ENCODE measurements at places on chromosomes 6 and 20.

DNA sequence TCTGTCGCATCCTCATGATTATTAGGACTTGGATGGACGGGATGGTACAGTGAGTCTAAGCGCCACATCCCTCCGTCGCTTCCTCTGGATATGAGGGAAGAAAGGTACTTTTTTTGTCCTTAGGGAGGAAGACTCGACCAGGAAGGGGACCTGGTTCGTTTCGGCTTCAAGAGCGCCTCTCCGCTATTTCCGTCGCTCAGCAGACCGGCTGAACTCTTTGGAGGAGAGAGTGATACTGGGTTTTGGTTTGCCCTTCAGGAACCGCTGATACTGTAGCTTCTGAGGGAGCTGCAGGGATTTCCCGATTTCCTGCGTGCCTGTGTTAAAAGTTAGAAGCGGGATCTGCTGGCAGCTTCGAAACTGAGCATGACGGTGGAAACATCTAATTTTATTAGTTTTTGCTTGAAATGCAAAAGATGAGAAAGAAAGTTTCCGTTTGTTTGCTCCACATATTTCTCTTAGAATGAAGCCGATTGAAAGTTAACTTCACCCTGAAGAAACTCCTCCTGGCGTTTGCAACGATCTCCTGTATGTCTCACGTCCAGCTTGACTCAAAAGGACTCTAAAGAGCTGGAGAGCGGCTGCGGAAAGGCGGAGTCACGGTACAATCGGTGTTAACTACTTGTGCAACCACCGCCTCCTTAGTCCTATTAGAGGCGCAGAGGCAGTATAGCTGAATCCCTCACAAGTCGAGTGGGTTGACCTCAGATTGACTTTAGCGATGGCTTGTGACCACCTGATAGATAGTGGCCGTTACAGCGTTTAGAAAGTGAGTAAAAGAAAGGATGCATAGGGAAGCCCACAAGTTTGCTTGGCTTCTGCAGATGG lies 129.4 kb downstream of the TRIM27 start:
- DNase-seq: no peak

GRCh38 chr6:52577022-52577777 lies at the start of gene TRAM2:
Gene TRAM2, minus strand, starts transcription at chr6:52577060. Its CDS starts 145 bp downstream, at chr6:52576915.
- no peak for DNase-seq

GRCh38 chr20:64233725-64234124 lies 21.8 kb upstream of the PCMTD2 start:
- no peak for DNase-seq

DNA sequence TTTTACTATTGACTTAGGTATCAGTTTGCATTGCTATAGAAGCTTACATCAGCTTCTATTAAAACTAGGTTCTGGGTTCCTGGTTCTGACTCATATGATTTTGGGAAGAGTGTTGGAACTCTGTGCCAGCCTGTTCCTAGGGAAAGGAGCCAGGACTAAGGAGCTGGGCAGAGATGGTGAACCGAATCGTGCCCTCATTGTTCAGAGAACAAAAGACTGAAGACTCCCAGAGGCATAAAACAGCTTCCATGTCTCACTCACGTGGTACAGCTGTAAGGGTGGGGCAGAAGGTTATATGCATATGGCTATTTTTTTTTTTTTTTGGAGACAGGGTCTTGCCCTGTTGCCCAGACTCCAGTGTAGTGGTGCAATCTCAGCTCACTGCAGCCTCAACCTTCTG lies 89.1 kb upstream of the THBS2 start:
- DNase-seq: no peak

DNA sequence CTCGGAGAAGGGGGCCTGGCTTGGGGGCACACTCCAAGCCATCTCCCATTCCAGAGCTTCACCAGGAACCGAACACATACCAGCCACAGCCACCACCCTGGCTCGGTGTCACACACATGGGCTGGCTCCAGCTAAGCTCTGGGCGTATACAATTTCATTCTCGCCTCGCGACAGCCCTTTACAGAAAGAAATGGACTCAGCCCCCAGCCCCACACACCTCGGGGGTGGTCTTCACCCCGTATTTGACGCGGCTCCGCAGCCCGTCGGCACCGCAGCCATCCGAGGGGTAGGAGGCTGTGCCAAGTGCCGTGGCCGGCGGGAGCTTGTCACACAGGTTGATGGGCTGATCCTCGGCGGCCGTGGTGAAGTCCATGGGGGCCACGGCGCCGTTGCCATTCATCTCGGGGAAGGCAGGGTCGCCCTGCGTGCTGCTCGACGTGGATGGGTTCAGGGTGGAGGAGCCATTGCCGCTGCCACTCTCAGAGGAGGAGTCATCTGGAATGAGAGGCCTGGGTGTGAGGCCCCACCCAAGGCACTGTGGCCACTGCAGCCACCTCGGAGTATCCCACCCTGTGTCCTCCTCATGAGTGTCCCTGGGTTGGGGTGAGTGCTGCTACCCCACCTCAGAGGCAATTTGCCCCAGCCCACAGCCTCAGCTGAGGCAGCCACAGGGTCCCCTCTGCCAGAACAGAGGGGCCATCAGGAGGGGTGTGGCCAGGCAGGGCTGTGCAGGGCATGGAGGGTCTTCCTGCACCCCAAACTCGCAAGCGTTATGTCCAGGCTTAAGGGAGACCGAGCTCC lies 98.0 kb downstream of the ASXL1 start:
- DNase-seq: no peak

- DNase-seq: no peak
Observed at GRCh38 chr6:15897063-15897876, 231.6 kb upstream of the MYLIP start.

DNA sequence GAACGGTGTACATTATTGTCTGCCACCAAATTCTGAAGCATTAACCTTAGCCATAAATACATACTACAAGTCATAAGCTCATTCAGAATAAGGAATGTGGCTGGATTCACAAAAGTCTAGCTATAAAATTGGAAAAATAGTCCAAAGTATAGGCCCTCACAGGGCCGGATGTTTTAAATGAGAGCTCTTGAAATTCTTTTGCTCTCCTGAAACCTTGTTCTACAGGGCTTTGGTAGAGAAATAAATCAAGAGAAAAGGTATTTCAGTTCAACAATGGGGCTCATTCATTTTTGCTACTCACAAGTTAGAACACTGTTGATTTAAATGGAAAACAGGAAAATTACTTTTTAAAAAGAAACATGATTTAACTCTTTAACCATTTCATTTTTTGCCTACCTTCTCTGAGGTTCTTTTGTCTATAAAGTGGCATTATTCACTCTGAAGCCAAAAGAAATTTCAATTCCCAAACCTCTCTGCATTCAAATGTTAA lies 58.0 kb downstream of the PREP start:
- DNase-seq: no peak

DNA sequence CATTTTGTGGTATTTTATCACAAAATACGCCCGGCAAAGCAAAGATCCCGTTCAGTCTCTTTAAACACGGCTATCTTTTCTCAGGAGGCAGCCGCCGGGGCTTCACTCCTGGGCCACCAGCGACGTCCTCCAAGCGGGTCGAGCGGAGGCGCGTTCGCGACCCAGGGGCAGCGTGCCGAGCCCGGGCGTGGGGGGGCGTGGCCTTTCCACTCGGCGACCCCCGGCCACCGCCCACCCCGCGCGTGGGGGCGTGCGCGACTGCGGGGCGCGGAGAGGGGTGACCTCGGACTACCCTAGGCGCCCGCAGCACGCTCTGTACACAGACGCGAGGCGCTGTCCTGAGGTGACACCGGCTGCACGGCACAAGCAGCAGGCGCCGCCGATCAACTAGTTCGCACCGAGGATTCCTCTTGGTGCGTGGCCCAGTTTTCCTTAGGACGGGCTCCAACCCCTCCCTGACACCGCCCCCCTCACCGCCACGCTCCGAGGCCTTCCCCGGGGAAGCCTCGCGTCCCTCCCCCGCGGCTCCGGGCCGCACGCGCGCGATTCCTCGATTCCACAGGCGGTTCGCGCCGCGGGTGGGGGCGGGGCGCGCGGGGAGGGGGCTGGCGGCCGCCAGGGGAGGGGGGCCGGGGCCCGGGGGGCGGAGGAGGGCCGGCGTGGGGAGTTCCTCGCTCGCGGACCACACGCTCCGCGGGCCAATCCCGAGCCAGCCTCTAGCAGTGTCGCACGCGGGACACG lies 1.1 kb upstream of the JARID2 start:
- no peak for DNase-seq

- no peak for DNase-seq
Observed at GRCh38 chr20:58438970-58439808, 50.2 kb downstream of the VAPB start.

GRCh38 chr6:27874016-27874415 lies 38.2 kb downstream of the OR2B2 start:
- DNase-seq: no peak

DNA sequence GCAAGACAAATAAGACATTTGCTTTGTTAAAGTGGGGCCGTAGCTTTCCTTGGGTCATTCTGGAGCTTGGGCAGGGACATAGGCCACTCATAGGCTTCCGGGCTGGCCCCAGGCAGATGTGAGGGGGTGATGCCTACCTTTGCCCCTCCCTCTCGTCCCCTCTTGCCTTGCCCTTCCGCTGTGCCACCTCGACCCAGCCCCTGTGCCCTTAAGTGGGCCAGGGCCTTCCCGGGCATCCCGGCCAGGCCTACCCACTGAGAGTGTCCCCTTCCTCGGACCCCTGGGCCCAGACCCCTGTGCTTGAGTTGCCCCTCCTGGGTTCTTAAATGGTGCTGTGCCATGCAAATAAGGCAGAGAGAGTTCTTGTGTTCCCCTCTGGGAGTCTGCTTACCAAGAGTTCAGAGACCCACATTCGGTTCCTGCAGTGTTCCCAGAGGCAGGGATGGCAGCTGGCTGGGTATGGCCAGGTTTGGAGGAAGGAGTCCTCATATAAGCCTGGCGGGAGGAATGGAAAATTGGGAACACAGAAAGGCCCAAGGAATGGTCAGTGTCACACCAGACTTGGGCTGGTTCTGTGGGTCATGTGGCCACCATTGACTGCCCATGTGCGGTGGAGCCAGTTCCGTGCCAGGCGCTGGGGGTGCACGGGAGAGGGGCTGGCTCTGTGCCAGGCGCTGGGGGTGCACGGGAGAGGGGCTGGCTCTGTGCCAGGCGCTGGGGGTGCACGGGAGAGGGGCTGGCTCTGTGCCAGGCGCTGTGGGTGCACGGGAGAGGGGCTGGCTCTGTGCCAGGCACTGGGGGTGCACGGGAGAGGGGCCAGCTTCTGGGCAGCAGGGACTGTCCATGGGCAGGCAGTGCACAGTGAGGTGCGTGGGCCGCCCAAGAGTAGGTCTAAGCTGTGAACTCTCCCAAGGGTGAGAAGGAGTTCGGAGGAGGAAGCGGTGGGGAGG lies 173.5 kb upstream of the SNX9 start:
- no peak for DNase-seq

DNA sequence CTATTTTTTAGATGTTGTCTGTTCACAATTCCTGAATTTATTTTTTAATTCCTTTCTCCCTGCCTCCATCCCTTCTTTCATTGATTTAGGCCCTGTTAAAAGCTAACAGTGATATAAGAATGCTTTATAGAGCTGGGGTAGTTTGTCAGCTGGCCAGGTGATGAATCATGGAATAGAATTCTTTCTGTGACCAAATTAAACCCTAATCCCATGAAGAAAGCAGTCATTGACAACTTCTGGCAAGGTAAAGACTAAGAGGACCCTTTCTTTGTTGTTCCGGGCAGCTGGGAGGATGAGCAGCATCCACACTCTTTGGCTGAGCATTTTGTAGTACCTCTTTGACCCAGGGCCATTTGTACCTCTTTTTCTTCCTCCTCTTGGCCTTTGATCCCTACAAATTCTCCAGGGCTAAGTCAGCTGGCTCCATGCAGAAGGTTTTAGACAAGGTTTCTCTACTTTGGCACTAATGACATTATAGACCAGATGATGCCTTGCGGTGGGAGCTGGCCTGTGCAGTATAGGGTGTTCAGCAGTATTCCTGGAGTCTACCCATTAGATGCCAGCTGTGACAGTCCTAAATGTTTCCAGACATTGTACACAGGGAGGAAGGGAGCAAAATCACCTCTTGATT lies 102.9 kb downstream of the SLX4IP start:
- no peak for DNase-seq

DNA sequence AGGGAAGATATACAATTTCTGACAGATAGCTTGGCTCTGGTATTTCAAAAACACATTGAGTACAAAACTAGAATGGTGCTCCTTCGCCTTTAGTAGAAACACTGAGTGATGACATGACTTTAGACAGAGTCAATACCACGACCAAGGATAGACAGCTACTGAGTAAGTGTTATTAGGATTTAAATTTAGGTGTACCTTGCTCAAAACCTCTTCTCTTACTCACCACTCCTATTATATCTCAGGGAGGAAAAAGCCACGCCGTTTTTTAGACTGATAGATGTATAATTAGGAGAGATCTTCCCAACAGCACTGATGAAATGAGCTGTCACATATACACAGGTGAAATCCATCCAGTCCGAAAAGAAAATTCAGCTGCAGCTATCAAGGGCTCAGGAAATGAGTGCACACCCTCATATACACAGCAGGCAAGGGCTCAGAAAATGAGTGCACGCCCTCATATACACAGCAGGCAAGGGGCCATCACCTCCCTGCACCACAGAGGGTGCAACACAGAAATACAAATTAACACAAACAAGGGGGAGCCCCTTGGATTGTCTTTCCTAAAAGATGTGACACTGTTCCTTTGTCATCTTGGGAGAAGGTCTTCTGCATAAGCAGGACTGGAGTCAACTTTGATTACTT lies 53.7 kb downstream of the LYRM4 start:
- DNase-seq: no peak

GRCh38 chr6:54541541-54541940 lies 233.3 kb downstream of the TINAG start:
- DNase-seq: no peak

DNA sequence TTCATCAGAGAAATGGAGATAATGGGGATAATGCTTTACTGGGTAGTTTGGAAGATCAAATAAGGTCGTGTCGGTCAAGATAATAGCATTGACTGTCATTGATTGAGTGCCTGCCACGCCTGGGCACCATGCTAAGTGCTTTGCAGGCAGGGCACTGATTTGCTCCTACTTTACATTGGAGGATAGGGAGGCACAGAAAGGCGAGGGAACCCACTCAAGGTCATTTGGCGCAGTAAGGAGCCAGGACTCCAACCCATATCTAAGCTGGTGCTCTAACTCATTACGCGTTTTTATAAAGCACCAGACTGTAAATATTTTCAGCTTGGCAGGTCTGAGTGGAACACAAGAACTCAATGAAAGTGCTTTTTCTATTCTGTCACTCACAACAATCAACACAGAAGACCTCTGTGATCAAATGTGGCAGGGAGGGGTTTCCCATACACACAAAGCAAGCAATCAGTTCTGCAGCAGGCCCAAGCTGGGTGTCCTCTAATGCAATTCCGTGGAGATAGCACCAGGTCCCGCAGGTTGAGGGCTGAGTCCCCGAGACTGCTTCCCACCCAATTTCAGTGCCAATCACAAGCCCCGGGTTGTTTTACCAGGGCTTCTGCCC lies 373.6 kb downstream of the CDH26 start:
- no peak for DNase-seq
